AG04450 (cell line): ENCODE measurements at places on chromosomes 1 and 21. TPM values are rescaled to one million over a fixed set of nuclear protein-coding genes. Genes with fewer than 3 reads are reported as not detected.

- no peak for DNase-seq
Measured at GRCh38 chr1:167987174-167987573, 50.3 kb upstream of the MPC2 start.

GRCh38 chr1:171654942-171655745, 2.7 kb upstream of the MYOC start:
- DNase-seq = no peak

DNA sequence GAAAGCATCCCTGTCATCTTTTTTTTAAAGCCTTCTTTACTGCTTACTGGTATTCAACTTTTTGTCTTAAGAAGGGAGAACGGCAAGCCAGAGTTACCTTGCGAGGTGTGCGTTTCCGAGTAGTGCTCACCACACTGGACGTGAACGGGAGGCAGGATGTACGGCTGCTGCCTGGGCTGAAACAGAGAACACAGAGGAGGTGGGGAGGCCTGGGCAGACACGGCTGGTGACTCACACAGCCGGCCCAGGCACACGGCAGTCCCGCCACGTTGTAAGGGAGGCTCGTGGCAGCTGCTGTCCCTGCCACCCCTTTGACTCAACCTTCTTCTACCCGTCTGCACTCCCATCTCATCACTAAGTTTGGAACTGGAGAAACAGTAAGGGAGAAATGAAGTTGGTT, 105.8 kb downstream of the SMYD2 start:
- DNase-seq = no peak

- DNase-seq = no peak
Measured at GRCh38 chr1:21874778-21875547, 62.1 kb downstream of the HSPG2 start.

Gene CACNA1S
- polyA plus RNA-seq = not detected in 2 replicates

Gene CSF3R
- polyA plus RNA-seq = not detected in 2 replicates

DNA sequence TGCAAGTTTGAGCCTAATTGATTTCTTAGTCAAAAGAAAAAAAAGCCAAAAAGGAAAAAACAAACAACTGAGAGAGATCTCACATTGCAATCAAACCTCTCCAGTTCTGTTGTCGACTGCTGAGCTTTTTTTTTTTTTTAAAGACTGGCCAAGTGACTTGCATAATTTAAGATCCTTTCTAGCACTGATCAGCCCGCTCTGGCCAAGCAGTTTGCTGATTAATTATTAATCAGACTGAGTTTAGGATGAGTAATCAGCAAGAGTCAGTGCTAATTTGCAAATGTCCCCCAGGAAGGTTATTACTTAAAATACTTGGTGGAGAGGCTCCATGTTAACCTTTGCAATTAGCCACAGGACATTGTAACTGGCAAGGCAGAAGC, 39.3 kb downstream of the HMGB4 start:
- DNase-seq = no peak

- no peak for DNase-seq
Measured at GRCh38 chr21:37618081-37618480, 251.5 kb downstream of the DYRK1A start.

- no peak for DNase-seq
Measured at GRCh38 chr1:226397011-226397926, 10.6 kb downstream of the PARP1 start.

DNA sequence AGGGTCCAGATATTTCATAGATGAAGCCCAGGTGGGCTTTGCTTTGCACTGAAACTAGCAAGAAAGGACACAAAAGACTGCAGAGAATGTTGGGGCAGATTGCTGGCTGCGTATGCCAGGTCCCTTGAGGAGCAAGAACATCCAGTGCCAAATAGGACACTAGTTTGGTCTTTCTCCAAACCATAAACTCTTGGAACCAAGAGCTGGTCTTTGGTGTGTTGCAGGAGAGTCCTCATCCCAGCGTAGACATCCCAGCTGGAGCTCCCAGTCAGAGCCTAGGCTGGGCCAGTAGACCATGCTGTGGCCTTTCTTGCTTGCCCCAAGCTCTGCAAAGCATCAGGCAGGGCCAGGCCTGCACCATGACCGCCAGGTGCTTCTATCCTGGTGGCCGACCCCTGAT, 87.5 kb downstream of the ATP5PO start:
- no peak for DNase-seq

GRCh38 chr1:228083871-228084278, 1.4 kb downstream of the ARF1 start:
- DNase-seq = no peak

Gene SH2D1B
- not detected in 2 replicates for polyA plus RNA-seq

DNA sequence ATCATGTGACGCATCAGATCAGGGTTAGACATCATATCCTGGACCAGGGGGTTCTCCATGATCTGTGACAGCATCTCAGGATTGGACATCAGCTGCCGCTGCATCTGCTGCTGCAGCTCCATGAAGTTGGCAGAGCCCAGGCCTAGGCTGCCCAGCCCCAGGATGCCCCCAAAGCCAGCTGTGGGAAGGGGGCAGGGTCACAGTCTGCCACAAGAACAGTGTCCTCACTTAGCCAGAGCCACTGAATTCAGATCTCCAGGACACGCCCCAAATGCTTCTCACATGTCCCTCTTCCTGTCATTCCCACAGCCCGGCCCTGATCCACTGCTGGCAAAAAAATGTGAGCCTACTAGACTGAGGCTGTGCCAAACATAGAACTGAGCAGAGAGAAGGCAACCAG, 3.2 kb downstream of the UBQLN4 start:
- DNase-seq = no peak

GRCh38 chr1:205975387-205975998, 27.7 kb downstream of the RAB7B start:
- DNase-seq = no peak

DNA sequence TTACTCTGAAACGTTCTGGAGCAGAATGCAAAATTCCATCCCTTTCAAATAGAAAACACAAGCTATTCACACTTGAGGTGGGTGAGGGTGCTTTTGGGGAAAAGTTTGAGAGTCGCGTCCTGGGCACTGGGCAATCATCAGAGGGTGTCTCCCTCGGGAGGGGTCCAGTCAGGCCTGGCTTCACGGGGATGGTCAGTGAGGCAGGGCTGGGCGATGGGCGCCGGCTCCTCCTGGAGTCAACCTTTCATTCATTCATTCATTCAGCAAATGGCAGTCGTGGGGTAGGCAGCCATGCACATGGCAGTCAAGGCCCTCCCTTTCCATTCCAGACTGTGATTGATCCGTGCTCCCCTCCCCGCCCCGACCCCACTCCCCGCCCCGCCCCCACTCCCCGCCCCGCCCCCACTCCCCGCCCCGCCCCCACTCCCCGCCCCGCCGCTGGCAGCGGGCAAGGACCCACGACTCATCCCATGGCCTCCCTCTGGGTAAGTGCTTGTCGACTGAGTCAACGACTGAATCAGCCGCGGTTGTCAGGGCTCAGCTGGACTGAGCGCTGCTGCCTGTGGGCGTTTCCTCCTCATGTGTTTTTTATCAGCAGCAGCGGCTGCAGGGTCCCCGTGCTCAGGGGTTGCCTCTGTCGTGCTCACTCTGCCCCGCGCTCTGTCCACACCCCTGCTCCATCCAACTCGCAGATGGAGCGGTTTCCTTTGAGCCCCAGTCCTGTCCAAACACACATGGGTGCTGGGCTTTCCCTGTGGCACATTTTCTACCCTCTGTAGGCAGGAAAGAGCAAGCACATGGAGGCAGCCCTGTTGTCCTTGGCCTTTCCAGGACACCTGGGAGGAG, 12.5 kb upstream of the SPSB1 start:
- DNase-seq = no peak

DNA sequence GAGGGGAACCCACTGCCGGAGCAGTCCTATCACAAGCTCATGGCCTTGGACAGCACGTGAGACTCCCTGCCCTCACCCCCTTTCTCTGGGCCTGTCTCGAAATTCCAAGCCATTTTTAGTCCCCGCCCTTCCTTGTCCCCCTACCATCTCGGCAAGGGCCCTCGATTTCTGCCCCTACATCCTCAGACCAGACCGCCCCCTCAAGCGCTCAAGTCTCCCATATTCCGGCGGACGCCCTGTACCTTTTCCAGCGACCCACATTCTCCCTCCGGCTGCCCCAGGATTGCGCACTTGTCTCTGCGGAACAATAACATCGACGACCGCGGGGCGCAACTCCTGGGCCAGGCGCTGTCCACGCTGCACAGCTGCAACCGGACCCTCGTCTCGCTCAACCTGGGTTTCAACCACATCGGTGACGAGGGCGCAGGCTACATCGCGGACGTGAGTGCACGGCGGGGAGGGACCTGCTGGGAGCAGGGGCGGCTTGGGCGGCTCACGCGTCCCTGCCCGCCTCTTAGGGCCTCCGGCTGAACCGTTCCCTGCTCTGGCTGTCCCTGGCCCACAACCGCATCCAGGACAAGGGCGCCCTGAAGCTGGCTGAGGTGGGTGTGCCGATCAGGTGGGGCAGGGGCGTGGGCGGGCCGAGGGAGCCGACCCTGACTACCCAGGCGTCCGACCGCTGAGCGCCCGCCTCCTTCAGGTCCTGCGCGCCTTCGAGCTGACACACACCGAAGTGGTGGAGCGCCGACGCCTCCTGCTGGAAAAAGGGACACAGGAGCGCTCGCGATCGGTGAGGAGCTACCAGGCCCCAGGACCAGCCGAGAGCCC, 7.0 kb downstream of the LRRC71 start:
- peak; percentile 26 for DNase-seq

- no peak for DNase-seq
Measured at GRCh38 chr1:65108025-65108642, 39.9 kb upstream of the AK4 start.
